ENCODE measurements at places on chromosomes 5 and 9.
A peak's percentile ranks its signal among the peaks of the same experiment; 100 is the strongest.

GRCh38 chr5:143376911-143377813, 26.3 kb downstream of the NR3C1 start:
- DNase-seq: peak; percentile 76

- no peak for DNase-seq
Observed at GRCh38 chr5:178546675-178547033, 43.5 kb downstream of the COL23A1 start.

DNA sequence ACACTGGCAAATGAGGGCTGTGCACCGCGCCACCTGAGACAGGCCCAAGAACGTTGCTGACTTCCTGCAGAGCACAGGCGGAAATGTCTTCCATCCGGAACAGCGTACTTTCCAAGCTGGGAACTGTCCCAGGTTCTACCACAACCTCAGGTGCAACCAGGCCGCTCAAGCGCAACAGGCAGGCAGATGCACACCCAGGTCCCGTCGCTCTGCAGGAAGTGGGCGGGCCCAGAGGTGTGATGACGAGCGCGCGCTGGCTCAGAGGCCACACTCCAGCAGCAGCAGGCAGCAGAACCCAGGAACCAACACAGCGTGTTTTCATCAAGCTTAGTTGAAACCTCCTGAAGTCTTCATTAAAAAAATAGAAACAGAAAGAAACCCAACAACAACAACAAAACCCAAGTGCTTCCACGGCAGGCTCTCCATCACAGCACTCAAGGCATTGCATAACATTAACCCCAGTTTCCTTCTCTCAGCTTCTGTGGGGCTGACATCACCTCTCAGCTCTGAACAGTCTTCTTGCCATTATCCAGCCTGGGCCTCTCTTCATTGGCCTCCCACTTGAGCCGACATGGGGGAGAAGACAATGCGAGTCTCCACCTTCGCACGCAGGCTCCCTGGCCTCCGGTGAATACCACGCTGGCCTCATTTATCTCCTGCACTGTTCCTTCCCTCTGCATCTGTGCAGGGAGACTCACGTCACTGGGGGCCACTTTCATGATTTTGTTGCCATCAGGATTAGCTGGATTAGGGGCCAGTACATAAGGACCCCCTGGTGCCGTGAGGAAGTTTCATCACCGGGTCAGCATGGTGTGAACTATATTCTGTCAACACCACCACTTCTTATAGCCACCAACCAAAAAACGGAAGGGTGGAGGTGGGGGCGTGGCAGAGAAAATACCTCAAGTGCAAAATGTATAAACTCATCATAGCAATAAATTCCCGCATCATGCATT, 22.1 kb downstream of the PTCH1 start:
- DNase-seq: peak; percentile 57

DNA sequence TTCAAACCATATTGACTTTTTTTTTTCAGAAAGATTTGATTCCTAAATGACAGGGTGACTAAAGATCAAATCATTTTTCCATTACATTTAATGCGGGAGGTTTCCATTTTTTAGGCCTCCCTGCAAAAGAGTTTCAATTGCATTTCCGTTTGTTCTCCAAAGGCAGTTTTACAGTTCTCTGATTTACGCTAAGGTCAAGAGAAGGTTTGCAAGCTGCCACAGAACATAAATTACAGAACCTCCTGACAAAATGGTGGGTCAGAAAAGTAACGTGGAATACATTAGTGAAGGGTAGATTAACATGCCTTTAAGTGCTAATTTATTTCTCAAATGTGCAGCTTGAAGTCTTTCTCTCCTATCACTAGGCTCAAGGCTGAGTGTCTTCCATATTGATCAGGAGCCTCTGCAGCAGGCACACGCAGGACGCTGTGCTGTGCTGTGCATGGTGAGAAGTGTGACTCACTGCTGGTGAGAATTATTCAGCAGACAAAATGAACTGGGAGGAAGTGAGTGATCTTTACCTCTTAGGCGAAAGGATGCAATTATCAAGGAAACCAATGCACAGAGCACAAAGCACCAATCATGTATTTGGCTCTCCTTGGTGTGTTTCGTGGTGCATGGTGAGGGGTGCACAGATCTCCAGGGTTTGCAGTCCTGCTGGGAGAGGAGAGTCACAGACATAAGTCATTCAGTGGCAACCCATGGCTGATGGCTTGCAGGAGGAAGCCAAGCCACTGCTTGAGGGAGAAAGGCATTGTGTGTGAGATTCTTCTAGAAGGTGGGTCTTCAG, 136.3 kb downstream of the TENT4A start:
- DNase-seq: no peak

DNA sequence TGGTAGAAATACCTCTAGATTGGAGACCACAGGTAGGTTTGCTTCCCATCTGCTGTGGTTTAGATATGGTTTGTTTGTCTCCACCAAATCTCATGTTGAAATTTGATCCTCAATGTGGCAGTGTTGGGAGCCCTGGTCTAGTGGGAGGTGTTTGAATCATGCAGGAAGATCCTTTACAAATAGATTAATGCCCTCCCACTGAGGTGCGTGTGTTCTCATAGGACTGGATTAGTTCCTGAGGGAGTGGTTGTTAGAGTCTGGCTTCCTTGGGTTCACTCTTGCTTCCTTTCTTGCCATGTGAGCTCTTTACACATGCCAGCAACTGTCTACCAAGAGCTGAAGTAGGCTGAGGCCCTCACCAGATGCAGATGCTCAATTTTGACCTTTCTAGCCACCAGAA, 391.1 kb upstream of the GRIA1 start:
- no peak for DNase-seq

GRCh38 chr5:53019320-53019719, 30.2 kb downstream of the ITGA2 start:
- no peak for DNase-seq

DNA sequence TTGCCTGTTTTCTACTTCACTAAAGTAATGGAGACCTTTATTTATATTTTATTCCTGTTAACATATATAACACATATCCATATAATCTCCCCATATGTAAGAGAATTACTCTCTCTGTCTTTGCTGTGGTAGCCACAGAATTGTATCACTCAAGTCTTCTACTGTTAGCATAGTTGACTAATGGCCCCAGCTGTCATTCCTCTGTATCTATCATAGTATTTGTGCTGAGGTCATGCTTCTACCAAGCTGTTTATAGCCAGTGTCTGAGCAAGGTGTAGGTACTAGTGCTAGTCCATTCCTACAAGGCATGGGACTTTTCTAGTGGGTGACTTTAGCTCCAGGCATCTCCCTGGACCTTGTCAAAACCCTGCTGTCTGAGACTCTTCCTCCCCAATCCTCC, 244.1 kb downstream of the KIAA0825 start:
- DNase-seq: peak; percentile 14

GRCh38 chr9:4734150-4734549, 6.9 kb downstream of the AK3 start:
- no peak for DNase-seq

- DNase-seq: no peak
Observed at GRCh38 chr9:78692871-78693270, 395.9 kb downstream of the PSAT1 start.

DNA sequence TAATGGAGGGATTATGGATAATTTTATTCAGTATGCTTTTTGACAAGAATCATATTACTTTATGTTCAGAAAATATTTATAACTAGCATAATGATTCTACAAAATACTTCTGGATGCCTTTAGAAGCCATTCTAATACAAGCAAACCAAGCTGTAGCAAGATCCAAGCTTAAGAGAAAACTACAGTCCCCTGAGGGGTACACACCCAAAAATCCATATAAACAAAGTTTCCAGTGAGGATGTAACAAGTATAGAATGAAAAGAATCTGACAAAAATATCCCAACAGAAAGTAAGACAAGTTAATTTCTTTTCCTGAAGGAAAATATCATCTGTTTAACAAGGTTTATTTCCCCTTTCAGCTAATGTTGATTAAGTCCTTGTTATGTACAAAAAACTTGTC, 53.9 kb downstream of the MLLT3 start:
- no peak for DNase-seq

GRCh38 chr5:138033386-138033808, 518 bp upstream of the FAM13B start:
- DNase-seq: no peak

DNA sequence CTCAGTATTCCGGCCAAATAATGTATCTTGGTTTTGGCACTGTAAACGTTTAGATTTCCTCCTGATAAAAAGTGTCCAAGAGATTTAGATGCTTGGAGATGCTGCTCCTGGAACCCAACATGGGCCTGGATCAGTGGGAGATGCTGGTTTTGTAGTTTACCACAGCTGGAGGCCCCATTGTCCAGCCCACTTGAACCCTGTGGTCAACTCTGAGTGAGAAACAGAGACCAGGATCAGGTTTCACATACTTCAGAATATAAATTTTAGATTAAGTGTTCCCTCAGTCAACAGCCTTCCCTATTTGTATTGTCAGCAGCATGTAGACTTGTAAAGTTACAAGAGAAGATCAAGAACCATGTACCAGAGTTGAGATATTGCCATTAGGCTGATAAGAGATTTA, 144.7 kb upstream of the C9orf72 start:
- no peak for DNase-seq

GRCh38 chr5:58708456-58708855, 125.6 kb downstream of the RAB3C start:
- DNase-seq: no peak

GRCh38 chr5:172454358-172455086, at the start of gene SH3PXD2B:
Gene SH3PXD2B (minus strand): TSS chr5:172454525. CDS start chr5:172454352, 173 bp downstream.
- peak; percentile 73 for DNase-seq

DNA sequence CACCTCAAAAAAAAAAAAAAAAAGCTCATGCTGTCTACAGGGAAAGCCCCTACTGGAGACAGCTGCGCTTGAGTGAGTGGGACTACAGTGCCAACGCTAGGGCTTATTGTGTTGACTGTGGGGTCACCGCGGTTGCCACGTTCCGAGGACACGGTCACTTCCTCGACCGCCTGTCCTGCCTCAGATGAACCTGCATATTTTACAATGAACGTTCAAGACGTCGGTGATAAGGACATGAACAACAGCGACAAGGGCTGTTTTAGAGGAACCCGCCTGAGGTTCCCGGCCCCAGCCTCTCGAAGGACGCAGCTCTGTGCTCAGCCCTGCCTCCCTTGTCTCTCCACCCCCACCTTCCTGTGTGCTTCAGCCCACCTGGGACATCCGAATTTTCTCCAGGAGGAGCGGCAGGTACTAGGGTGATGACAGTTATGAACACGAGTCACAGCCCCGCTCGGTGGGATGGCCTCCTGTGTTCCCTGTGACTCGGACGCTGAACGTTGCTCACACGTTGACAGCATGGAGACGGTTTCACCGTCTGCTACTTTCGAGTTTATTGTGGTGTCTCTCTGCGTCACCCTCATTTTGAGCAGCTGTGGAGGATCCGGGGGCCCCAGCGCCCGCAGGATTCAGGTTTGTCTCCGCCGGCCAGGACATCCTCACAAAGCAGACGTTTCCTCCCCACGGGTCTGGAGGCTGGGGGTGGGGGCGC, 11.3 kb upstream of the DIPK1B start:
- DNase-seq: peak; percentile 72

GRCh38 chr5:2779459-2779858, 28.0 kb upstream of the IRX2 start:
- no peak for DNase-seq

GRCh38 chr5:53319315-53319714, 161.1 kb upstream of the FST start:
- DNase-seq: no peak

DNA sequence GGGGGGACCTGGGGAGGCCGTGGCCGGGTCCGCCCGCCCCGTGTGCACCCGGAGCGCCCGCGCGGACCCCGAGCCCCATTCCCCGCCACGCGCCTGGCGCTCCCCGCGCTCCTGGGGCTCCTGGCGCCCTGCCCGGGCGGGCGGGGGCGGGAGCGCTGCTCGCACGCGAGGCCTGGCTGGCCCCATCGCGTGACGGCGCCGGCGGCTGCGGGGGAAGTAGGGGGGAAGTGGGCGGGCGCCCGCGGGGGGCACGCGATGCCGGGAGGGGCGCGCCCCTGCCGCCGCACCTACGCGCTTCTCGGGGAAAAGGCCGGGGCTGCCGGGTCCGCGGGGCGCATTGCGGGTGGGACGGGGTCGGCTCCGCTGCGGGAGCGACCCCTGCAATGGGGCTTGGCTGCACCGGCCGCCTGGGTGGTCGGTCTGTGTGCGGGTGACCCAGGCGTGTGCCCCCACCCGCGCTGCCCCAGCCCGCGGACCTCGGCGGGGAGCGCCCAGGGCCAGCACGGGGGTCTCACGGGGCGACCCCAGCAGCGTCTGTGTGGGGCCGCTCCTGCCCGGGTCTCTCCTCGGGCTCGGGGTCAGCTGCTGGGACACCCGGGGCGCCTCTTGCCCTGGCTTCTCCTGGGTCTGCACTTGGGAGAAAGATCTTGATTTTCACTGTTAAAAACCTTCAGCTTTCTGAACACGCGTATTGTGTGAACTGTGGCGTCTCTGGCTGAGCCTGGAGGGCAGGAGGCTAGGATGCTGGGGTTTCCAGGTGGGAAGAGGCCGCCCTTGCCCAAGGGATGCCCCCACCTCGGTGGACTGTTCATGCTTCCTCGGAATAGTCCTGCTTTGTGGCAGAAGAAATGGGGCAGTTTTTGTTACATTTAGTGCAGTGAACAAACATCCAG, 52.4 kb downstream of the AHRR start:
- DNase-seq: no peak

DNA sequence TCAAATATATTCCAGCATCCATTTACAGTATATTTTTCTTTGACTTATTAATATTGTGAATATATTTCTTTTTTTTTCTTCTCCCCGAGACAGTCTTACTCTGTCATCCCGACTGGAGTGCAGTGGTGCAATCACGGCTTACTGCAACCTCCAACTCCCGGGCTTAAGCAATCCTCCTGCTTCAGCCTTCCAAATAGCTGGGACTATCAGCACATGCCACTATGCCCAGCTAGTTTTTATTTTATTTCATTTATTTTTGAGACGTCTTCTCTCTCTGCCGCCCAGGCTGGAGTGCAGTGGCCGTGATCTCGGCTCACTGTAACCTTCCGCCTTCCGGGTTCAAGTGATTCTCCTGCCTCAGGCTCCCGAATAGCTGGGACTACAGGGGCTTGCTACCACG, 7.4 kb upstream of the GLIPR2 start:
- DNase-seq: no peak

GRCh38 chr5:13731121-13731628, 213.3 kb downstream of the DNAH5 start:
- no peak for DNase-seq

- peak; percentile 35 for DNase-seq
Observed at GRCh38 chr5:119063579-119064379, 7.1 kb upstream of the DMXL1 start.

- no peak for DNase-seq
Observed at GRCh38 chr9:135519179-135519971, 1.9 kb upstream of the LCN1 start.

GRCh38 chr9:132319421-132320110, 35.2 kb downstream of the SETX start:
- DNase-seq: no peak
